GM10248 (cell line): ENCODE measurements at places on chromosomes 2 and 18.

GRCh38 chr2:85255813-85256594 is 71.8 kb downstream of the TGOLN2 start:
- DNase-seq = no peak

- no peak for DNase-seq
Observed at GRCh38 chr2:202425036-202425435, 48.9 kb downstream of the BMPR2 start.

GRCh38 chr2:194343167-194343566 is 1313.9 kb upstream of the SLC39A10 start:
- no peak for DNase-seq

DNA sequence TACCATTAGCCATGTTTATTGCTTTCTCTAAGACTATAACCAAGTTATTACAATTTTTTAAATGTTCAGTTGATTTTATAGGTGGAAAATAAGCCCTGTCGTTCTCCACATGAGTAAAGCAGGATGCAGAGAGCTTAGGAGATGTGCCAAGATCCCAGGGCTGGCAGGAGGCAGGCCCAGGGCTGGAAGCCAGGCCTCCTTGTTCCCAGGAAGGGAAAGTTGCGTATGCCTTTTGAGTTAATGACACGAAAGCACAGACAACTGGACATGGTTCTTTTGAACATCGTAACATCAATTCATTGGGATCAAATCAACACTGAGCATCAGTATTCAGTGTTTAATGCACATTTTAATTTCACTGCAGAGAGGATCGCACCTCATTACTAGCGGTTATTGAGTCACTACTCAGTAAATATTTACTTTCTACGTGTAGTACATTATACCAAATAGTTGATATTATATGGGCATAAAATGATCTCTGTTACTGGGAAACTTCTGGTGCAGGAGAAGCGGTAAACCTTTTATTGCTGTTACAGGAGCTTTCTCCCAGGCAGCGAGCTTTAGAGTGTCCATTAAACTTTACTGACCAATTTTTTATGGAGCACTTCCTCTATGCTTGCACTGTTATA is 60.0 kb downstream of the RNF144A start:
- no peak for DNase-seq

DNA sequence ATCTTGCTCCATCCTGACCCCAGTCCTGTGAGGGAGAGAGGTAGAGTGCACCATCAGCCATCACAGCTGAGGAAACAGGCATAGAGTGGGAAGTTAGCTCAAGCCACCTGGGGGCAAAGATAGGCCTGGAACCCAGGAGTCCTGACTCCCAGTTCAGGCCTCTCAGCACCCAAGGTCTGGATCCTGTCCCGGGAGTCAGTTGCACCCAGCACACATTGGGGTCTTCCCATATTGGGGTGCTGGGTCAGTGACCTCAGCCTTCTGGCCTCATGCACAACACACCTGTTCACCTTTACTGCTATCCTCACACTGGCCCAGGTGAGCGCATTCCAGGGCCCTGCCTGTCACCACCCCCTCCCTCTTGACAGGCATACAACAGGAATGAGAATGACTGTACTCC is 24.7 kb downstream of the ST8SIA5 start:
- DNase-seq = no peak

GRCh38 chr18:37270666-37271052 is 294.9 kb downstream of the CELF4 start:
- DNase-seq = no peak
